HepG2 (cell line): ENCODE measurements at places on chromosomes 11 and 22. TPM values are rescaled to one million over a fixed set of nuclear protein-coding genes. Genes with fewer than 3 reads are reported as not detected.

The SYT9 gene
- not detected in 2 replicates for total RNA-seq

The OR51I1 gene
- not detected in 2 replicates for total RNA-seq

The USP2 gene
- 6.0 and 7.2 TPM in 2 replicates for total RNA-seq

The MMP11 gene
- total RNA-seq: 2.7 and 8.9 TPM in 2 replicates

GRCh38 chr11:75199412-75199955 lies 41.1 kb upstream of the TPBGL start:
- no peak for DNase-seq

- no peak for DNase-seq
Measured at GRCh38 chr11:75430714-75431532, 2.1 kb downstream of the KLHL35 start.

DNA sequence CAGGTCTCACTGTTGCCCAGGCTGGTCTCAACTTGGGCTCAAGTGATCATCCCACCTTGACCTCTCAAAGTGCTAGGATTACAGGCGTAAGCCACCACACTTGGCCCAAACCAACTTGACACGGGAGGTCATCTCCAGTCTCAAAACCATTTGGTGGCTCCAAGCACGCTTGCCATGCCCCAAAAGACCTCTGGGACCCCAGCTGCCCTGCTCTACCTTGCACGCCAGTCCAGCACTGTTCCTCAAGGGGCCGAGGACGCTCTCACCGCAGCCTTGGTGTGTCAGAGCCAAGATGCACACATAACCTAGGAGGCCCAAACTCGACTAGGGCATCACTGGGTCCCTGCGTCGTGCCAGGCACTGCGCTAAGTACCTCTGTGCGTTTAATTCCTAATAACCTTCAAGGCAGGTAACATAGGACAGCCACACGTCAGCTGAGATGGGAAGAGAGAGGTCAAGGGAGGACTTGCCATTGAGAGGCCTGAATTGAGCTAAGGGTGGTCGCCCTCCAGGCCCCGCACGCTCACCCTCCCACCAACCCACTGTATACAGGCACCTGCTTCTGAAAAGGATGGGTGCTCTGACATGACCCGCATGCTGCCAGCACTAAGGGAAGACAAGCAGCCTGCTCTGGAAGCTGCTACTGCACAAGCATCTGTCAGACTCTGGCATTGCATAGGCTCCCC lies 4.6 kb upstream of the GAS2L1 start:
- no peak for DNase-seq

DNA sequence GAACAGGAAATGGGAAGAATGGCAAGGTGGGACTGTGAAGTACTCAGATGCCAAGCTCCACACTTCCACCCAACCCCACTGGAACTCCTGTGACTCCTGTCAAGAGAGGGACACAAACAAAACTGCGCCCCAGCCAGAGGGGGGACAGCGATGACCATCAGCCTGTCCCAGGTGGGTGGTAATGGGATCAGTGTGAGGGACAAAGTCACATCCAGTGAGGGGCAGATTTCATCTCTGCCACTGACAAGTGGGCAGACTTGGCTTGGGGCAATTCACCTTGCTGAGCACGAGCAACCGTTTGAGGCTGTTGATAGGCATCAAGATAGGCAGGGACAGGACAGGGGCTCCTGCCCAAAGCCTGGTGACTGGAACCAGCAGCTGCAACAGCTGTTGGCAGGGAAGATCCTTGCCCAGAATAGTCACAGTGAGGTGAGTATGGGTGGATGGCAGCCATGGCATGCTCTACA lies 105.4 kb upstream of the PITPNB start:
- DNase-seq: no peak

- no peak for DNase-seq
Measured at GRCh38 chr22:40486962-40487602, 116.7 kb downstream of the SGSM3 start.

GRCh38 chr22:41057076-41057475 lies 35.3 kb upstream of the EP300 start:
- no peak for DNase-seq

DNA sequence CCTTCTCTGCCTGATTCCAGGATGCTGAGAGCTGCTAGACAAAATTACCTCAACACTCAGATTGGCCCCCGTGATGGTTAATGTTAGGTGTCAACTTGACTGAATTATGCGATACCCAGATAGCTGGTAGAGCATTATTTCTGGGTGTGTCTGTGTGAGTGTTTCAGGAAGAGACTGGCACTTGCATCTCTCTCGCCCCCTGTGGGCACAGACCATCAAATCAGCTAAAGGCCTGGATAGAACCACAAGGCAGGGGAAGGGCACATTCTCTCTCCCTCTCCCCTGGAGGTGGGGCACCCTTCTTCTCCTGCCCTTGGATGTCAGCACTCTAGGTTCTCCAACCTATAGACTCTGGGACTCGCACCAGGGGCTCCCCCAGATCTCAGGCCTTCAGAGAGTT lies 79.7 kb downstream of the KIRREL3 start:
- no peak for DNase-seq

The CHADL gene
- 2.9 and 8.1 TPM in 2 replicates for total RNA-seq
